ENCODE measurements at places on chromosomes 13 and 19.

DNA sequence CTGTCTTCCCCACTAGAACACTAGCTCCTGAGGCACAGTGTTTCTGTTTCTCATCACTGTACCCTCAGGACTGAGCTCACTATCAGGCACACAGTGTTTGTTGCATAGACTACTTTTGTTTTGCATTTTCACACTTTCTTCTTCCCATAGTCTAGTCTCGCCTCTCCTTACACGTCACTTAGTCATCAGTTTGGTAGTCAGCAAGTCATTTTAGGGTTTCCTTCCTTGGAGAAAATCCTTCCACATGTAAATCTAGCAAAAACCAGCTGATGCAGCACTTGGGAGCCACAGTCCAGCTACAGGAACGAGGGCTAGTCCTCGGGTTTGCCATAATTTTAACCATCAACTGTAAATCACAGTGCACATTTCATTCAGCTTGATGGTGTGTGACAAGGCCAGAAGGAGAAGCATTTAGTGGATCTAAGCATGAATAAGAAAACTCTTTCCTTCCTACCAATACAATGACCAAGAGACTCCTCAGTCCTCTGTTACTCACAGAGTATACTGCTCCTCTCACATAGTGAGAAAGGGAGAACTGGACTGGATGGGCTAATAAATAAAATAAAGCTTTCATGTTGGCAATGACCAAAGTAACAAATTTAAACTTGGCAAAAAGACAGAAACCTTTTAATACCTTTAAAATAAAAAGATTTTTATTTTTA is 221.0 kb downstream of the KLF12 start:
- DNase-seq, result no peak

- no peak for DNase-seq
Measured at GRCh38 chr13:51771418-51772104, 32.4 kb downstream of the DHRS12 start.

DNA sequence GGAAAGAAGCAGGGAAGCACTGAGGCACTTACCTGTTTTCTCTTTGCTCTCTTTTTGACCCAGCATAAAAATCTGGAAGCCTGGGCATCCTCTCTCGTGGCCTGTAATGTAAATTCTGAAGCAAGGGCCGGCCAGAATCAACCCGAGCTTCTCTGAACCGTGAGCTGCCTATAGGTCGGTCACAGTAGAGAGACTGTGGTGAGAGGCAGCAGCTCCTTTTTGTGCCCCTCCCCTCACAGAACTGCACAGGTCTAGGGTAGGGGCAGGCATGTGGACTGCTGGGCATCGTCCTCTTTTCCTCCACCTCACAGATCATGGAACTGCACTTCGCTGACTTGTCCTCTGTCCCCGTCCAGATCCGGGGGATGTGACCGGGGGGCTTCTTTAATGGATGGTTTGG is 12.5 kb downstream of the FAM124A start:
- no peak for DNase-seq

DNA sequence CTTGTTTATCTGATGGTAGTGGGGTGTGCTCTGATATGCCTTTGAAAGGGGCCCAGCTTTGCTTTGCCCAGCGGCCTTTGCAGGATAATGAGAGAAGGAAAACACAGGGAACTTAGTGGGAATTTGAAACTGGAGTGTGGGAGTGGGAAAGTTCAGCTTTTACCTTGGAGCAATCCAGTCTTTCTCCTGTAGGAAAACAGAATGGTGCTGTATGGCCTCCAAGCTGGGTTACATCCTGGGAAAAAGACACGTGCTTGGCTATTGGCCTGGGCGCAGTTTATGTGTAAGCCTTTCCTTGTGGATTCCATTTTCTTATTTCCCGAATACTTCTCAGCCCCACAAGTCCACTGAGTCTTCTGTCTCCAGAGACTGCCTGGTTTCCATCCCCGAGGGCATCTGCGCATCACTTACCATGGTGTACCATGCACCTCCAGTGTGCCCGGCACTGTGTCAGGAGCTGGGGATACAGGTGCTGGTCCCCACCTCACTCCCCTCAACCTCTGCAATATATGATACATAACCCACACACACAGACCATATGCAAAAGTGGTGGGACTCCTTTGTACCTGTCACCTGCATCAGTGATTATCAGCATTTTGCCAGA is 31.5 kb downstream of the ACTN4 start:
- DNase-seq, result no peak

DNA sequence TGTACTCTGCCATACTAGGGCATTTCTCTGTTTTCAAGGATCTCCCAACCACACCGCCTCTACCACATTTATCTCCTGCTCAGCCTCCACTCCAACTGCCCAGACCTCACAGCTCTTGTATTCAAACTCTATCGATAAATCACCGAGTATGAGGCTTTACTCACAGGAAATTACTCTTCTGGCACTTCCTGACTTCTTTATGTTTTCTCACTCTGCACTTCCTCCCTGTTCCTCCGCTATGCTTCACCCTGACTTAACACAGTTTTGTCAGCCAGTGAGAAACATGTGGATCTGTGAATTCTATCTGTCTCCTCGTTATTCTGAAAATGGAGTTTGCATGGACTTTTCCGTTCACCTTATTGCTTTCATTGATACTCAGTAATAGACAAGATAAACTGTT is 2.6 kb upstream of the CARD8 start:
- no peak for DNase-seq
